ENCODE measurements at places on chromosomes 4 and X. TPM values are rescaled to one million over a fixed set of nuclear protein-coding genes. Genes with fewer than 3 reads are reported as not detected.

Gene GRIA3
- polyA plus RNA-seq: 4.3 TPM

Gene NOX1
- not detected for polyA plus RNA-seq

Gene DDX3X
- 76.9 TPM for polyA plus RNA-seq

Gene STOX2
- polyA plus RNA-seq: 3.9 TPM

Gene TASL
- polyA plus RNA-seq: not detected

Gene GPRASP2
- polyA plus RNA-seq: 30.9 TPM

Gene SOX3
- polyA plus RNA-seq: 0.39 TPM

Gene GPR119
- polyA plus RNA-seq: not detected

Gene MAGED4
- 107 TPM for polyA plus RNA-seq

Gene CSN1S1
- polyA plus RNA-seq: not detected

Gene NMU
- 33.2 TPM for polyA plus RNA-seq

Gene ESX1
- polyA plus RNA-seq: not detected

Gene MMRN1
- polyA plus RNA-seq: 2.7 TPM

Gene DGKK
- polyA plus RNA-seq: not detected

Gene NSUN7
- polyA plus RNA-seq: 6.9 TPM

Gene DSPP
- polyA plus RNA-seq: not detected

Gene AADAT
- polyA plus RNA-seq: 3.1 TPM

Gene HMGN5
- polyA plus RNA-seq: 2.2 TPM

Gene FTSJ1
- 48.7 TPM for polyA plus RNA-seq

Gene MAGEB1
- not detected for polyA plus RNA-seq

Gene NWD2
- polyA plus RNA-seq: 0.20 TPM

Gene SLC38A5
- 26.5 TPM for polyA plus RNA-seq

Gene SPP1
- 368 TPM for polyA plus RNA-seq

Gene MAML3
- 9.4 TPM for polyA plus RNA-seq

Gene SPATA4
- polyA plus RNA-seq: 0.58 TPM

Gene EDA2R
- polyA plus RNA-seq: 0.12 TPM

Gene ARAP2
- 2.2 TPM for polyA plus RNA-seq

All from brain (organoid and tissue), 16 donors.